ENCODE measurements at places on chromosomes 4 and X.

DNA sequence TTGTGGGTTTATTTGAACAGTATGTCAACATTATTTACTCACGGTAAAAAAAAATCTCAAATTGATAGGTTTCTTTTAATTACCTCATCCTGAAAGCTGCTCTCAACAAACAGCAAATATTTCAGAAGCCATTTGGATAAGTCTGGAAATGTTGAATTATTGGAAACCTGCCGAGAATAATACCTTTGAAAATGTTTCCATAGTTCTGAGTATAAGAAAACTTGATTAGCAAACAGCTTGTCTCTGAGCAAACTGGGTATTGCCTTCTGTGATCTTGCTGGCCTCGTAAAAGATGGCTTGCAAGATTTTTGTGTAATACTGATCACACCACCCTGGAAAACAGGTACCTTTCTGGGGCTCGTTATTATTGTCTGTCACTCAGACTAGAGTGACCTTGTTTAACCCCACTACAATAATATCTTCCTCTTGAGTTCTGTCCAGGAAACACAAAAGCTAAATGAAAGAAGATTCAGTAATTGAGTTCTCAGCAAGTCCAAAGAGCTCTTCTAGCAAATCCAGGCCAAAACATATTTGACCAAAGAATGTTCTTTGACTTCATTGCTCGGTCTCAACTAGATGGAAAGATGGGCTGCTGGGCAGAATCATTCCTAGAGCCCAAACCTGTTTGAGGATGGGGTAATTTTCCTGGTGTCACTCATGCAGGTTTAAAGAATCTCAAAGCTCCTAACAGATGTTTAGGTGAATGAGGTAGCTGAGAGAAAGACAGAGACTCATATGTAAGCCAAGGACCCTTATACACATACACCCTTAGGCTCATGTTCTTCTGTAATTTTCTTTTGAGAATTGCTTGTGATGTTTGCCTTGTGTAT, 255.6 kb upstream of the JADE1 start:
- no peak for DNase-seq

- DNase-seq: no peak
Measured at GRCh38 chr4:77248805-77249204, 91.8 kb downstream of the CCNG2 start.

DNA sequence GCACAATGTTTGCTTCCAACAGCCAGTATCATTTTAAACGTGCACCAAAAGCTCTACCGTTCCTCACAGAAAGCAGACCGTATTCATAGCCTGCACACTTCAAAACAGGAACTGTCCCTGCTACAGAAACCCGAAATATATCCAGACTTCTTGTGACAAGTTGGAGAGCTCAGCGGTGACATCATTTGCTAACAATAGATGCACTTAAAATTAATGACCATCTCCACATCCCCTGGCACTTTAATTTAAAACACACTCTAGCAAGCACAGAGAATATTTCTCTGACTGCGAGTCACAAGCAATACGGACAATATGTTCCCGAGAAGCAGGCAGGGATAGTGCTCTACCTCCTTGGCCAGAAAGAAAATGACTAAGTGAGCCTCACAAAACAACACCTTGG, 2.5 kb downstream of the NYX start:
- DNase-seq: no peak

DNA sequence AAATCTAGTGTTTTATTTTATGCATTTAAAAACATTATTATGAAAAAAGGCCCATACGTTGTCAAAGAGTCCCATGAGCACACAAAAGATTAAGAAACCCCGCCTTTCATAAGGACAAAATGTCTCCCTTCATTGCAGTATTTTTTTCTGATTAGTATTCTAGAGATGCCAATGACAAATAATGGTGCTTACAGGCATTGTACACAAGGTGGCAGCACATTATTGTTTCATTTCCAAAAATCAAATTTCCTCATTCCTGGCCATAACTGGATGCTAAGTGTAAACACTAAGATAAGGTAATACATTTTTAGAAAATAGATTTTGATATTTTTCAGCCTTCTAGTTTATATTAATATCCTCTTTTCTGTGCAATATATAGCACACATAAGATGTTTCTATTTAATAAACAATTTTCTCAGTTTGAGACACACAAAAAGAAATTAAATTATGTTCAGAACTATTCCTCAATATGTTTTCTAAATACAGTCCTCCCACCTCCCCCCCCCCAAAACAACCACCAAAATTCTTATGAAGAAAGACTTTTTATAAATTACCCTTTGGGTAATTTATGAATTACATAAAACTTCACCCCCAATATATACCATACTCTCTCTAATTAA, 47.7 kb downstream of the TIGD2 start:
- DNase-seq: no peak

GRCh38 chrX:141176586-141177451, at the start of gene LDOC1:
TSS of gene LDOC1 (minus strand) at chrX:141177129. CDS start at chrX:141177021, 108 bp downstream.
- DNase-seq: peak; percentile 64

- DNase-seq: no peak
Measured at GRCh38 chr4:182871616-182872015, 45.6 kb downstream of the DCTD start.

DNA sequence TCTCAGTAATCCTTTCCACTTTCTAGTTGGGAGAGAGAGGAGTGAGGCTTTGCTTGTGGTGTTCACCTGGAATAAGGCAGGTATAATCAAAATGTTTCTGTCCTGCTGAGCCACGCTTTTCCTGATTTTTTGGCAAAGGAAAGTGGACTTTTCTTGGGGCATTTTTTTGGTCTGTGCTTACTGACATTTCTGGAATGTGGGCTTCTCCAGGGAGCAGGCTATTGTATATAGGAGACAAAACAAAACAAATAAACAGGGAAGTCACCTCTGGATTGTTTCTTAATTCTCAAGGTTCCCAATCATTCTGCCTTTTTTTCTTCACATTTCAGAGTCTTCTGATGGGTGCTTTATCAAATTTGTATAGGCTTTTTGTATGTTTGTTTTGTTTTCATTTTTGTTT, 25.7 kb upstream of the RP2 start:
- no peak for DNase-seq

GRCh38 chr4:188714501-188714900, 575.3 kb downstream of the TRIML1 start:
- no peak for DNase-seq

GRCh38 chr4:121668368-121669162, 28.2 kb downstream of the ANXA5 start:
- no peak for DNase-seq

DNA sequence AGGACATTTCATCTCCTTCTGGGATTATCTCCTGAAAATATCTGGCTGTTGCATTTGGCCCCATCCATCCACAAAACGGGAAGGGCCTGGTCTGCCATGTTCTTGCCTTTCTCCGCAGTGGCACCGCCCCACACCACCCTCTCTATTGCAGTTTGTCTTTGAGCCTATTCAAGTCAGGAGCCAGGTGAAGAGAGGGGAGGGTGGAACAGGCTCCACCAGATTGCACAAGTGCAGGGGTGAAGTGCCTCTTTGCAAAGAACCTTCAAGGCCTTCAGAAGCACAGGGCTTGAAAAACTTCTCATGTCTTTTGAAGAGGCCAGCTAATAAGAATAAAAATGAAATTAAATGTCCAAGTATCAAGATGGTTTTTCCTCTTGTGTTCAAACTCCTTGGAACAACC, 28.7 kb downstream of the RS1 start:
- DNase-seq: no peak

- DNase-seq: no peak
Measured at GRCh38 chrX:70132877-70133302, 357 bp upstream of the IGBP1 start.

DNA sequence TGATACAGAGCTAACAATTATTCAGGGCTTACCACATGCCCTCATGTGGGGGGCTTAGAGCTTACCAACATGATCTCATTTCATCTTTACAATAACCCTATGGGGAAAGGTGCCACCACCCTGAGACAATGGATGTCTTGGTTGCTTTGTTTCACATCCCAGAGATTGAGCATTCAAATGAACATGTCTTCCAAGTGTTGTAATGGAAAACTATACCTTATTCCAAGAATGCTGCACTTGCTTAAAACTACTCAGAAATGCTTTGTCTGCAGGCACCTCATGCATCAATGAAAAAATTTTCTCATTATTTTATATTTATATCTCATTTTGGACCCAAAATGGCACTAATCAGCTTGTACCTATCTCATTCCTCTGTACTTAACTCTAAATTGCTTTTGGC, 34.6 kb downstream of the BCLAF3 start:
- no peak for DNase-seq

DNA sequence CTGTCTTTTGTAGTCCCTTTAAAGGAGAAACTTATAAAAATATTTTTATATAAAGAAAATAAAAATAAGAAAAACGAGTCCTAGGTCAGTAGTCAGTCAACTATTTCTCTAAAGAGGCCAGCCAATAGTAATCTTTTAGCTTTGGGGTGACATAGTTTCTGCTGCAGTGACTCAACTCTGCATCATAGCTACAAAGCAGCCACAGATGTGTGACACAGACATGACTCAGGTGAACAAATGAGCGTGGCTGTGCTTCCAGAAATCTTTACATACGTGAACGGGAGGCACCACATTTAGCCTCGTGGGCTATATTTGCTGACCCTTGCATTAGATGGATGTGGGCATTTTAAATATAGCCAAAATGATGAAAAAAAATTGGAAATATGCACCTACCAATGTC, 1862.5 kb upstream of the TENM3 start:
- no peak for DNase-seq

GRCh38 chrX:48835524-48836329, at the start of gene PCSK1N:
TSS of gene PCSK1N (minus strand) at chrX:48835610. CDS start at chrX:48835532, 78 bp downstream.
- DNase-seq: no peak

DNA sequence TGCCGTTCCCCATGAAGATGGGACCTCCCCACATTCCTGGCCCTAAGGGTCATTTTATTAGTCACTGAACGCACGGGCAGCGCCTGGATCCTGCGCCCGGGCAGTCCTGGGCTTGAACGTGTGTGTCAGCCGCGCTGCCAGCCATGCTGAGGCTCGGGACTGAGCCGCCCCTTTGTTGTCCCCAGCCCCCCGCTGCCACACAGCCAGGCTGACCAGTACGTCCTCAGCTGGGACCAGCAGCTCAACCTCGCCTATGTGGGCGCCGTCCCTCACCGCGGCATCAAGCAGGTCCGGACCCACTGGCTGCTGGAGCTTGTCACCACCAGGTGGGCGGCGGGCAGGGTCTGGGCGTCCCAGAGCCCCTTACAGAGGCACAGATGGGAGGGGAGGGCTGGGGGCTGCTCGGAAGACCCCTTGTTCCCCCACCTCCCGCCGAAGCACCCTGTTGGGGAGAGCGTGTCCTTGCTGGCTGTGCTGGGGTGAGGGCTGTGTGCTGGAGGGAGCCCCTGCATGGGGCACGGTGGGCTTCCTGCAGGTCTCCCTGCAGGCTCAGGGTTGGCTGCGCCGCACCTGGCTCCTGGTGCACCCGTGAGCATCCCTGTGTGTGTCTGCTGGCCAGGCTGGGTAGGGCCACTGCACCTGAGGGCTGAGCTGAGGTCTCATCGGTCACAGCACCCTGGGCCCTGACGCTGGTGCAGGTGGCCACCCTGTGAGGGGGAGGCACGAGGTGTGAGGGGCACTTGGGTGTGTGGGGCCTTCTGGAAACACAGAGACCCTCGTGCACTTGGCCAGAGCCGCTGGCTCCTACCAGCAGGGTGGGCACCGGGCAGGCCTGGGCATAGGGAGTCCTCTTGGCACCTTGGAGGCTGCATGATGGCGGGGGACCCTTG, 1.0 kb downstream of the IDUA start:
- DNase-seq: no peak

GRCh38 chr4:111718763-111719559, 426.3 kb upstream of the FAM241A start:
- DNase-seq: no peak

- DNase-seq: no peak
Measured at GRCh38 chr4:47750788-47751187, 87.1 kb downstream of the CORIN start.

- DNase-seq: no peak
Measured at GRCh38 chr4:97238956-97239666, 904.2 kb downstream of the STPG2 start.

GRCh38 chr4:182235021-182235795, 8.0 kb upstream of the TENM3 start:
- DNase-seq: no peak

- DNase-seq: no peak
Measured at GRCh38 chrX:92213786-92214185, 434.6 kb downstream of the PCDH11X start.

GRCh38 chr4:7156761-7157488, 35.4 kb upstream of the SORCS2 start:
- DNase-seq: no peak

GRCh38 chr4:10095296-10095991, 21.2 kb downstream of the WDR1 start:
- no peak for DNase-seq

DNA sequence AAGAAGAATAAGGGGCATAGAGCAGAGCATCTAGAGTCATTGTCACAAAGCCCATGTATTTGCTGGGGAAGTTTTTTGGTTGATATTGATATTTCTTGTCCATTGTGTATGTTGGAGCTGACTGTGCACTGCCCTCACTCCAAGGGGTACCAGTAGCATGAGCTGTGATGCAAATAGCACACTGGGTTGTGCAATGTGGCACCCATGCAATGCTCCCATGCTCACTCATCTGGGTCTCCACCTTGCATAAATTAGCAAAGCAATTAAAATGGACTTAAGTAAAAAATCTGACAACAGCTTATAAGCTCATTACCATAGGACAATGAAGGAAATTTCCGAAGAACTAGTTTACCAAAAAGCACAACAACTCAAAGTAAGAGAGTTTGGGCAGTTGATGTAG, 87.9 kb downstream of the NHS start:
- DNase-seq: no peak

DNA sequence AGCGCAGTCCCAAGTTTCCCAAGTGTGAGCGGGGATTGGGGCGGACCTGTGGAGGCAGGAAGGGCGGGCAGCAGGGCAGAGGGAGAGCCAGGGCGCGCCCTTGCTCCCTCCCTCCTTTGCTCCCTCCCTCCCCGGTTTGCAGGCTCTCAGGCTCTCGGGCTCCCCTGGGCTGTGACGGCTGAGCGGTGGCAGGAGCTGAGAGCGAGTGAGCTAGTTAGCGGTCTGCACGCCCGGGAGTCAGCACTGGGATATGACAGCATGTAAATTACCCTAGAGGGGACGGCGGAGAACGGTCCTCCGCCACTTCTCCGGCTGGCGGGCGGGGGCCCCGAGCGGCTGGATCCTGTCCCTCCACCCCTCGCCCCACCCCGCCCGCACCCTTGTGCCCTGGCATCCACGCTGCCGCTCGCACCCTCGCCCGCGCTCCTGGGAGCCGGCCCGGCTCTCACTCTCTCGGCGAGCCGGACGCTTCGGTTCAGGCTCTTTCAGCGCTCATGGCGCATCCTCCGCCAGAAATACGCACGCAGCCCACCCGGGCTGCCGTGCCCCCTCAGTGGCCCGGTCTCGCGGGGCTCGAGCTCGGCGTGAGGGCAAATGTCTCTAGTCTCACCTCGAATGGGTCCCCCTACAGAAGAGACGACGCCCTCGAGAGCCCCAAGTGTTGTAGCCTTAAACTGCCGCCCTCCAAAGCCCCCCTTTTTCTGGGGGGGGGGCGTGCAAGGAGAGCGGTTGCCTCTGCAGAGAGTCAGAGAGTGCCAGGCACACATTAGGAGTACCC, at the start of gene TSC22D3:
TSC22D3 (minus strand) TSS at position 54 of the 778 bp plus-strand sequence. CDS start 368 bp downstream, outside the sequence.
- DNase-seq: peak; percentile 35

- DNase-seq: no peak
Measured at GRCh38 chr4:146161243-146161642, 14.3 kb upstream of the LSM6 start.

- no peak for DNase-seq
Measured at GRCh38 chr4:61375301-61375700, 175.2 kb downstream of the ADGRL3 start.

All from stimulated activated CD4-positive, alpha-beta T cell treated with anti-CD3 and anti-CD28 coated beads, Interleukin-12 subunit alpha, Interleukin-12 subunit beta, amount 100 ng/mL, for 24 hours (primary cell).